Right atrium auricular region (tissue), 2 donors: ENCODE measurements at places on chromosomes 2 and 18.

- DNase-seq = no peak
Measured at GRCh38 chr2:170930131-170930990, 1.3 kb downstream of the GORASP2 start.

DNA sequence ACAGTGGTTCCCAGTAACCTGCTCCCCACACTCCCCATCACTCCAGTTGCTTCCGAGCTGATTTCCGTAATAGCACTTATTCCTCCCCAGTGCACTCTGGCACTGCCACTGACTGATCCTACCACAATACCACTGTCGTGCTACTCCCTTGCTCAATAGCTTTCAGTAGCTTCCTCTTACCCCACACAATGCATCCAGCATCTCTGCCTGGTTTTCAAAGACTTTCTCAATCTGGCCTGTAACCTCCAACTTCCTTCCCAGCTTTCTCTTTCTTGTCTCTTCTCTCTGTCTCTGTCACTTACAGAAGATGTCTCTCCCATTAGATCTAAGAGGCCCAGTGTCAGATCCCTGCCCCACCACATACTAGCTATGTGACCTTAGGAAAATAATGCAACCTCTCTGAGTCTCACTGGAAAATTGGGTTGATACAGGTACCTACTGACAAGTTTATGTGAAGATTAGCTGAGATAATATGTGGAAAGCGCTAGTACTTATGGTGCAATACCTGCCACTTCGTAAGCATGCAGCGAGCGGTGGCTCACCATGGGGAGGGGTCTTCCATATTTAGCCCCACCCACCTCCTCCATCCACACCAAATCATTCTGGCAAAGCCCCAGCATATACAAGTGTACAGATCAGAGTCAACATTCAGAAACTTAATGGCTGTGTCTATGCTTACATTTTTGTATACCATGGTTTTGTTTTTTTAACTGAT is 36.7 kb downstream of the SFXN5 start:
- DNase-seq = no peak

GRCh38 chr2:190996338-190996946 is 17.5 kb downstream of the STAT1 start:
- no peak for DNase-seq

DNA sequence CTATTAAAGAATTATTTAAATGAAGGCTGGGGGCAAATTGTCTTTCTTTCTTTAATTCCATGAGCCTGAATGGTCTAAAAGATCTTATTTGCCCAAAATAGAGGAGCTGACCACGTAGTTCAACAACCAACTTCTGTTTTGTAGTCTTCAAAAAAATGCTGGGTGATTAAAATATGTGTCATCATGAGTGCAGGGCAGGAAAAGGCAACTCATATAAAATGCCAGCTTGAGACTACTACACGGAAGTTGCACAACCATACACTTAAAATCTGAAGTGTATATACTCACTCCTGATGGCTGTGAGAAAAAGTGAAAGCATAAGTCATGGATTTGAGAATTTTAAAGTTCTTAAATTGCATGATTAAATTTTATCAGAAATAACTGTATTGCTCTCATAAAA is 210.9 kb downstream of the DYM start:
- no peak for DNase-seq

- no peak for DNase-seq
Measured at GRCh38 chr2:55150834-55151233, 81.3 kb downstream of the CLHC1 start.
